ENCODE measurements at places on chromosomes 7 and 10.
A peak's percentile ranks its signal among the peaks of the same experiment; 100 is the strongest.

- no peak for DNase-seq
Measured at GRCh38 chr10:82813856-82814255, 938.9 kb downstream of the NRG3 start.

DNA sequence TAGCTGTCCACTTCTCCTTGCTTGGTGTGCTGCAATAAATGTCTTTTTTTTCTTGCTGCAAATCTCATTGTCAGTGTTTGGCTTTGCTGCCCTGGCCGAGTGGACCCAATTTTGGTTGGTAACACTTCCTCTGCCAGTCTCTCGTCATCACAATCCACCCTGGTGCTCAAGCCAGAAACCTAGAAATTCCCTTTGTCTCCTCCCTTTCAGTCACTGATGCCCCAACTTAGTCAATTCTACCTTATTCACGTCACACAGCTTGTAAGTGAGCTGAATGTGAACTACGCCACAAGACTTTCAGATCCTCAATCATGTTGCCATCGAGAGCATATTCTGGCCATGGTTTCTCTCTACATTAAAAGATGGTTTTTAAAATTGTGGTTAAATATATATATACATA, 13.0 kb upstream of the FRA10AC1 start:
- peak; percentile 5 for DNase-seq

- DNase-seq: no peak
Measured at GRCh38 chr10:93435621-93436397, 46.3 kb downstream of the MYOF start.

DNA sequence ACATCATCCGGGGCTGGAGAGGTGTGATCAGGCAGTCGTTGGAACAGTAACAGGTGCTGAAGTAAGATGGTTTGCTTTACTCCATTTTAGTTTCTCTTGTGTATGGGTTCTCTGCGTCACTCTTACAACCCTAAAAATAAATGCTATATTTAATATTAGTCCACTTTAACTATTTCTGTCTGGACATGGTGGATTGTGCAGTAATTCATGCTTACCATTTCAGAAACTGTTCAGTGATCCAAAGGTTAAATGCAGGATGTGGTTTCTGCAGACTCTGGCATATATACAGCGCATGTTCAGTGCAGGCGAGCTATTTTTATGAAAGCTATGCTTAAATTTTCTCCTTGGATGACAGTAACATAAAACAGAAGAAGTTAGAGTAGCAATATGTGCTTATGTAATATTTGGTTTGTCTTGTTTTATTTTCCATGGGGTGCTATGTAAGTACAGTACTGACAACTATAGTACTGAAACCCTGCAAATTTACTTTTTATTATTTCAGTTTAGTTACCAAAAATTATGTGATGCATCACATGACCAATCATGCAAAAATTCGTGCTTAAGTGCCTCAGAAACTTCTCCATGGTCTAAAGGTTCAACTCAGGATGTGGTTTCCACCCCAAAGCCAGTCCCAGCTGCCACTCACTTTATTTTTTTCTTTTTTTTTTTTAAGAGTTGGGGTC, 46.6 kb upstream of the GRID1 start:
- peak; percentile 41 for DNase-seq

GRCh38 chr7:106895246-106895864, 30.3 kb downstream of the PIK3CG start:
- DNase-seq: peak; percentile 2

- DNase-seq: no peak
Measured at GRCh38 chr7:99824091-99824490, 3.7 kb upstream of the CYP3A43 start.

- DNase-seq: no peak
Measured at GRCh38 chr10:62814756-62815380, 1.3 kb downstream of the EGR2 start.

GRCh38 chr7:29627631-29628030, 64.0 kb downstream of the PRR15 start:
- no peak for DNase-seq

DNA sequence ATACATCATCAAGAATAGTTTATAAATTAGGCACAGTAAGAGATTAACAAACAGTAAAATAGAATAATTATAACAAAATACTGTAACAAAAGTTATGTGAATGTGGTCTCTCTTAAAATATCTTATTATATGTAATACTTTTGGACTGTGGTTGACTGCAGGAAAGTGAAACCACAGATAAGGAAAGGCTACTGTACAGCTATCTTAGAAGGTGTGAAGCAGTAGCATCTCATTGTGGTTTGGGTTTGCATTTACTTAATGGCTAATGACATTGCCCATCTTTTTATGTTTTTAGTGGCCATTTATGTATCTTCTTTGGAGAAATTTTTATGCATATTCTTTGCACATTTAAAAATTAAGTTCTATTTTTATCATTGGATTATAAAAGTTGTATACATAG, 296.4 kb upstream of the MAGI2 start:
- DNase-seq: no peak

DNA sequence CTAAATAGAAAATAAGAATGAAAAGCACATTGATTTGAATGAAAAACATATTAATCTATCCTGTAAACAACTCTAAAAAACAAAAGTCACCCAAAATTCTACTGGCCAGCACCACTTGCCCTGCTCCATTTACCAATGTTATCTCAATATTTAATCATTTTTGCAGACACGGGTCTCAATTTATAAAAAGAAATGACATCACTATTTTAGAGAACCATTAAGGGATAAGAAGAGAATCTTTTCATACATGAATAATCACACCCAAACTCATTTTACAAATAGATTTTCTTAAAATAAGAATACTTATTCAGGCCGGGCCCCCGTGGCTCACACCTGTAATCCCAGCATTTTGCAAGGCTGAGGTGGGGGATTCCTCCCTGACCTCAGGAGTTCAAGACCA, 3.9 kb downstream of the SAR1A start:
- no peak for DNase-seq

GRCh38 chr7:88012086-88012485, 78.0 kb downstream of the ADAM22 start:
- DNase-seq: no peak

DNA sequence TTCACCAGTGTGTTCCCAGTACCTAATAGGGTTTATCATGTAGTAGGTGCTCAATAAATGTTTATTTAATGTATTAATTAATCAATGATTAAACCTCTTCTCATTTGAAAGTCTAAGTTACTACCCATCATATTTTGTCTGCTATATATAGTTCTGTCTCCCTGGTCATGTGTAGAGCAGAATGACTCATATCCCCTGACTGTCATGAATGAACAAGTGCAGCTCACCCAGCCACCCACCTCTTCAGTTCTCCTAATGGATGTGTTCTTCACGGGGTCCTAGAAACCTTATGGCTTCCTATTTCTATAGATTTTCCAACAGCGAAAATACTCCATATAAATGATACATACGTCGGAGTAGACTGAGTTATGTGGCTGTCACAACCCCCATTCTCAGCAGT, 64.5 kb downstream of the HIF1AN start:
- DNase-seq: no peak

DNA sequence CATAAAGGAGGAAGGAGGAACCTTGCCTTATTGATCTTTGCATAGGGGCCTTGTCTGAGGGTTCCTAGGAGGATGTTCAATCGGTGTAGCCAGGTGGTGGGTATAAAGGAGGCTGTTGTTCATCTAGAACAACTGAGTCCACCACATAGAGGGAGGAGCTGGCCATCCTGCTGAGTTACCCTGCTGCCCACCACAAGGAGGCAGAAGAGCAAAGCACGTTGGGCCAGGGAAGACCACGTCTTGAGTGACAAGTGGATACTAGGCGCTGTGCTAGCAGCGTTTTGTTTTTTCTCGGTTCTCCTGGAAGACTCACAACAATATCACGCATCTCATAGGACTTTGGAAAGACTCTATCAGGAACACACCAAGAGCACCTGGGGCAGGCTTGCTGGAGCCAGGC, 20.0 kb downstream of the FOXI2 start:
- DNase-seq: no peak

GRCh38 chr10:55631071-55631654, 729.9 kb downstream of the ZWINT start:
- no peak for DNase-seq

- DNase-seq: no peak
Measured at GRCh38 chr7:78350391-78350790, 551.8 kb downstream of the PHTF2 start.

DNA sequence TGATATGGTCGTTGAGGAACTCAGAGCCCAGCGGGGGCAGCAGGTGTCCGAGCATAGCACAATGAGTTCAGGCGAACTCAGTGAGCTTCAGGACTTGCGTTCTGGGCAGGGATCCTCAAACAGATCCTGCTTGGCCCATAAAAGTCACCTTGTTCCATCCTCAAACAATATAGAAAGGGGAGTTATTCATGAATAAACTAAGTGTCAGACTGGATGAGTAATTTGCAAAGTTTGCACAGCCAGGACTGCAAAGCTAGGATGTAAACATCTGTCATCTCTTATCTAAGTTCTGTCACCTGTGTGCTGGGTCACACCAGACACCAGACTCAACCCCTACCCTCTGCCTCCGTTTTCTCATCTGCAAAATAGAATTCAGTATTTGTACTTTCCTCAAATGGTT, 58.0 kb upstream of the PFKP start:
- DNase-seq: no peak

DNA sequence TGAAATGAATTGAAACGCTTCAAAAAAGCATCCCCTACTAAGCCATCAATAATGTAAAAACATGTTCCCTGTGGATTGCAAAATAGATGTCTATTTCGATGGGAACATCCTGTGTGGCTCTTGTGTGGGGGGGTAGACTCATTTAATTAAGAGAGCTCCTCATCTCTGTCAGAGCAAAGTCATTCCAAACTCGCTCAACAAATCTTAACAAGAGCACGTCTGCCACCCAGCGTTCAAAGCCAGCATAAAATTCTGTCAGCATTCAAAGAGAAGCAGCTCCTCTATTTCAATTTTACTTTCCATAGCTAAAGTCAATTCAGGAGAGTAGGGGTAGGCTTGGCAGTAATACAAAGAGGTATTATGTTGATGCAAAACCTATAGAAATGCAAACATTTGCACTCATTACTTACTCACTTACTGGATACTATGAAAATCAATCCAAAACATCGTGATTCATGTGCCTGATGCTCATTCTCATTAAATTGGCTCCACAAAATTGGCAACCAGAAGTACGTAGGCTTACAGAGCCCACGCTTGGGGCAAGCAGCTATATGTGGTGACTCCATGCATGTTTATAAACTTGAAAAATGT, 114.9 kb downstream of the IPMK start:
- DNase-seq: no peak

DNA sequence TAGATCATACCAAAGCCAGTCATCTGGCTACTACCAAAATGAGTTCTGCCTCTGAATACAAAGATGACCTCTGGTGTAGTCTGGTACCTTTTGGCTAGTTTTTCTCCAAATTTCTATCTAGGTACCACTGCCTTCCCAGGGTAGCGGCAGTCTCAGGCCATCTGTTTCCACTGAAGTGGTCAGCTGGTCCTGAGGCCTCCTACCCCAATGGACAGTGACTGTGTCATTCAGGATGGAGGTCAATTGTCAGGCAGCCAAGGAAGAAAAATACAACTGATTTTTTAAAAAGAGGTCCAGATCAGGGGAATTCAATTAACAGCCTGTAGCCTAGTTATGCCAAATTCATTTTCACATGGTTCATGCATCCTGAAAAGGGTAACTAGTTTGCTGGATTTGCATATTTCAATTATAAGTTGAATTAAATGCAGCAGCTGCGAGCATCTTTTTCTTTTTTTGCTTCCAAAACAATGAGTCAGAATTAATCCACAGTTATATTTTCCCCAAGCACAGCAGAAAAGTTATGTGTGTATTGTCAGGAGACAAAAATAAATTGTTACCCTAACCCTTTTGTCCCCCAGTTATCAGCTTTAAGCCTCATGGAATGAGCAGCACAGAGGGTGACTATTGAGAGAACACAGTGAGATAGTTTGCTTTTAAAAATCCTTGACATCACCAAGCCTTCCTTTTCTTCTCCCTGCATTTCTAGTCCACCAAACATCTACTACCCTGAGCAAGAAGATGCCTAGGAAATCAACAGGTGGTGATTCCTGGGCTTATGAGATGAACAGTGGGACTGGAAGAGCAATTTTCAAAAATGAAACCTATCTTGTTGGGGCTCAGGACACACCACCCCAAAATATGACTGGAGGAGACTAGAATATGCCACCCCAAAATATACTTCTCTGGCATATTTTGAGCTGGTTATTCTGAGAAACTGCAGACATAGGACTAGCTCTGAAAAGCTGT, 27.7 kb downstream of the BCCIP start:
- no peak for DNase-seq

- no peak for DNase-seq
Measured at GRCh38 chr10:69963178-69963834, 89.3 kb upstream of the MACROH2A2 start.

DNA sequence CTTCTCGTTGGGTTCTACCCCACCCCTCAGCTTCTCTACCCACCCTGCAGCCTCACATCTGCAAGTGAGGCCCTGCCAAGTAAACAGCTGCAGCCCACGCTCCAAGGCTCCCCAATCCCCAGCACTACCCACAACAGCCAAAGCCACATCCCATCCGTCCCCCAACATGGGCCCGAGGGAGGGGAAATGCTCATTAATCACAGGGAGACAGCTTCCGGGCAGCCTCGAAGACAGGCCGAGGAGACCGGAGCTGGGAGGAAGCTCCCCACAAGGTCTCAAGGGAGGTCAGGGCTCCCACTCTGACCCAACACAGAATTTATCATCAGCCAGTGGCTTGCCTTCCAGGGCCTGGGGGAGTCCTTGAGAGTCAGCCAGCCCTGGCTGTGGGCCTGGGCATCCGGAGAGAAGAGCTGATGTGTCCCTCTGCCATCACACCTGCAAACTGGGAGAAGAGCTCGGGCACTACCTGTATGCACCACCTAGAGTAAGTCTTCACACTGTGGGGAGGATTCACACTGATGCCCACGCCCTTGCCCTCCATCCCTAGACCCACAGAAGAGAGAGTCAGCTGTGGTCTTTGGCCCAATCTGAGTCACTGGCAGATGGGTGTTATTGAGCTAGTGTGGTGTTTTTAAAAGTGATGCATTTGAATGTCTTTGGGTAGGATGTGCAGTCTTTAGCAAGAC, 115.5 kb upstream of the ZMIZ1 start:
- DNase-seq: no peak

DNA sequence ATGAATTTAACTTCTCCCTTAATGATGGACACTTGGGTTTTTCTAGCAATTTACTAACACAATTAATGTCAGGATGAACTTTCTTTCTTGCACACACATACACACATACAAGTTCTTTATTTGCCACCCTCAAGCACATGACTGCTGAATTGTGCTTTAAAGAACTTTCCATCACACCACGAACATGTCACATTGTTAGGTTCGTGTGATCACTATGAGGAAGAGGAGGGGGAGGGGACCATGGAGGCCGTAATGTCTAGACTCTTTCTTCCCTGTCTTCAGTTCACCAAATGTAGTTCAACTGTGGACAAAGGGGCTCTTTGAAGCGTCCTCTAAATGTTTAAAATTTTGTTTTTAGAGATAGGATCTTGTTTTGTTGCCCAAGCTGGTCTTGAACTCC, 31.0 kb downstream of the NUP42 start:
- no peak for DNase-seq

All from CD4-positive, alpha-beta T cell treated with Interleukin-4 for 4 hours (primary cell).